ENCODE measurements at places on chromosomes 1 and 21.

DNA sequence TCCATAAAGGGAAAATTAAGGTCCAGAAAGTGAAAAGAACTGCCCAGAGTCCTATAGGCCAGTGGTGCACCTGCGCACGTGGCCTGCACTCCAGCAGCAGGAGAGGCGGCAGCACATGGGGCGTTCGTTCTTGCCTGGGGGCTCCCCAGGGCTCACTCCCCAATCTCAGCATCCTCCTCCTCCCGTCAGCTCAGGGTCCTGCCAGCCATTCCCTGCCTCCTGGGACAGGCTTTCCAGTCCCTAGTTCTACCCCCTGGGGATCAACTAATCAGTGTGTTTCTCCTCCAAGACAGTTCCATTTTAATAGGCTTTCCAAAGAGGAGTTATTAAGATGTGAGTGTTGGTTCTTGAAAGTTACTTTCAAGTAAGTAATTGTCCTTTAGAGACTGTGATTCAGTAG, 1.2 kb upstream of the A3GALT2 start:
- DNase-seq = no peak

DNA sequence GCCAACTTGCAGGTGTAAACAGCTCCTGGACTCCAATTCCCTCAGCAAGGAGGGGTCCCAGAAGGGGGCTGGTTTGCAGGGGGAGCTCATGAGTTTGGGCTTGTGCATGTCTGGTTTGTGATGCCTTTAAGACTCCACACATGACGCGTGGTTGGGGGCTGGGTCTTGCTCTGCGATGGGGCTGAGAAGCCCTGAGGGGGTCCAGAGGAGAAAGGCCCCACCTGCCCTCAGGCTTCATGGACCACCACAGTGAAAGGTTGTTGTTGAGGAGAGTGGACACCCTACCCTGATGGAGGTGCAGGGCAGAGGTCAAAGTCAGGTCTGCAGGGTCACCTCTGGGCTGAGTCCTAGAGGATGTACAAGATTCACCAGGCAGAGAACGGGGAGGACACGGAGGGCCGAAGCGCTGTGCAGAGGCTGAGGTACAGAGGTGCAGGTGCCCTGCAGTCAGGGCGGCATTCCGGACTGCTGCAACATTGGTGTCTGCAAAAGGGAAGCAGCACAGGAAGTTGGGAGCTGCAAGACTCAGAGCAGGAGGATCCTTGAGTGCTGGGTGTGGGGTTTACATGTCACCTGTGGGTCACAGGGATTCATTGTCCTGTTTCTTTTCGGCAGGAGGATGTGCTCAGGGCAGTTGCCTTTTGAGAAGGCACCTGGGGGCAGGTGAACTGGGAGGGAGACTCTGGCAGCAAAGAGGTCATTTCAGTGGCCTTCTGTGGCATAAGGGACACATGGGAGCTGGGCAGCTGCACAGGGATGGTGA, 399.4 kb downstream of the PTPRU start:
- no peak for DNase-seq

- DNase-seq = no peak
Measured at GRCh38 chr1:38138498-38139233, 92.1 kb upstream of the POU3F1 start.

GRCh38 chr21:34835526-34835925, 166.7 kb downstream of the CLIC6 start:
- no peak for DNase-seq

GRCh38 chr1:227891223-227891954, 56.3 kb downstream of the WNT9A start:
- no peak for DNase-seq

DNA sequence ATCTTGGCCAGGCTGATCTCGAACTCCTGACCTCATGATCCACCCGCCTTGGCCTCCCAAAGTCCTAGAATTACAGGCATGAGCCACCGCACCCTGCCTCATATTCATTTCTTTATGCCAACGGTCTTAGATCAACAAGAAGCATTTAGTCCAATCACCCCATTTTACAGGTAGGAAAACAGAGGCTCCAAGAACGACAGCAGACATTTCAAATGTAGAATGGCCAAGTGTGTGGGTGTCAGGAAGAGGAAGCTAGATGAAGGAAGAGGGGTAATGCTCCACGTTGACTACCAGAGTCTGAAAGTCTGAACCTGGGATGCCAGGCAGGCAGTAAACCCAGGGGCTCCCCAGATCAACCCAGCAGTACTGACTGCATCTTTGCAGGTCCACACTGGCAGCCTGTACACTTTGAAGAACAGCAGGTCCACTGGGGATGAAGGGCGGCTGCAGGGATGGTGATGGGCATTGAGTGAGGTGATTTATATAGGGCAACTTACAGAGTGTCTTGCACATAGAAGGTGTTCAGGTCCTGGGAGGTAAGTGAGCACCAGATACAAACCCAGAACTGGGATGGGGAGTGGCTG, 120.2 kb downstream of the EPHB2 start:
- DNase-seq = no peak

DNA sequence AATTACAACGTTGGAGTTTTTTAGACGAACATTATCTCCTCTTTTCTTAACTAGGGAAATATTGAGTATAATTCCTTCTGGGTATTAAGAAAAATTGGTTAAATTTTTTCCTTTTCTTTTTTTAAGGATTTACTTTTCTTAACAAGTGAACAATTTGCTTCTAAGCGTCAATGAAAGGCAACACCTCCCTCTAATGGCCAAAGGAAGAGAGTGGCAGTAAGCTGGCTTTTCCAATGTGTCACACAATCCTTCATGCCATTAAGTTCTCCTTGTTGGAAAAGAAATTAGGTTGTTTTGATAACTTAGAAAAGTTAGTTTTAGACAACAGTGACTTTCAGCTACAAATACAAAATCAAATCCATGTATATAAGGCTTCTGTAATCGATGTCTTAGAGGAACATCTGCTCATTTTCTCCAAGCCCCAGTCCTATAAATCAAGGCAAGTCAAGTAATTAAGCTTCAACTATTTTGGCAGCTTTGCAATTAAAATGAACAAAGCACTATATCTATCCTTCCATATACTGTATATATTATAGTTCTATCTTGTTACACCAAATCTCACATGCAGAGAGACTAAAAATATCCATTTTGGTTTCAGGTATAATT, 62.8 kb downstream of the EDEM3 start:
- DNase-seq = no peak

DNA sequence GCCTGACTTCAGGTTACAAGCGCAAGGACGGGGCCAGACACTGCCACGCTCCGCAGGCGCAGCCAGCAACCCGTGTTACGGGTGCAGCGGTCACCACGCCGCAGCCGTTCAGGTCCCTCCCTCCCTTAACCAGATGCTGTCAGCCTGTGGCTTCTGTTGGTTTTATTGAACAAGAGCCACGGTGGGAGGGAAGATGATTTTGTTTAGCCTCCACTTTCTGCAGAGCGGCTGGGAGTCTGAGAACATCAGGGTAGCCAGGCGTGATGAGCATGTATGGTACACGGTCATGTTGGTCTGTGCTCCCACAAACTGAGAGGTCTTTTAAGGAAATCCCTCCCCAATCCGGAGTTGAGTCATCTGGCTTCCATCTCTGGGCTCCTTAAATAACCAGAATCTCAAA, 18.5 kb upstream of the ADARB1 start:
- DNase-seq = no peak

DNA sequence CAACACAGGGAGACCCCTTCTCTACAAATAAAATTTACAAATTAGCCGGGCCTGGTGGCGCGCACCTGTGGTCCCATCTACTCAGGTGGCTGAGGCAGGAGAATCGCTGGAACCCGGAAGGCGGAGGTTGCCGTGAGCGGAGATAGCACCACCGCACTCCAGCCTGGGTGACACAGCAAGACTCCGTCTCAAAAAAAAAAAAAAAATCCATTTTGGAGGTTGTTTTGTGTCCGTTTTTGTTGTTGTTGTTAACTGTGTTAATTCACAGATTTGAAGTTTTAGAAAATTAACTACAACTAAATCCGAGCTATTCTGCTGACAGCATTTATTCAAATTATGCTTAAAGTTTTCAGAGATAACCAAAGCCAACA, 618 bp downstream of the CLCC1 start:
- DNase-seq = no peak

- DNase-seq = no peak
Measured at GRCh38 chr1:169697755-169698154, 13.7 kb downstream of the SELL start.

DNA sequence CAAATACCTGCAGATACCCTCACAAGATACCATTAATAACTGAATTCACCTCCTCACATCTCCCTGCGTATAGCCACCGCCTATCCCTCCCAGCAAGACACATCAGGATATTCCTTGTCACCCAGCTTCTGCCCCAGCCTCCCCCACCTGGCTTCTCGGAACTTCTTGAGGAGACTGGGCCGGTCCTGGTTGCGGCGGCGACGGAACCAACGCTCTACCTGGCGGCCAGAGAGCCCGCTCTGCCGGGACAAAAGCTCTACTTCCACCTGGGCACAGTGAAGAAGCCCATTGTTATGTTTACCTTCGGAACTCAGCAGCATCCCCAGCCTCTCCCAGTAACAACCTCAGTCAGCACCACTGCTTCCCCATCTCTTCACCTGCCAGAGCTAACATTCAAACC, 6.7 kb downstream of the CERS2 start:
- DNase-seq = no peak

DNA sequence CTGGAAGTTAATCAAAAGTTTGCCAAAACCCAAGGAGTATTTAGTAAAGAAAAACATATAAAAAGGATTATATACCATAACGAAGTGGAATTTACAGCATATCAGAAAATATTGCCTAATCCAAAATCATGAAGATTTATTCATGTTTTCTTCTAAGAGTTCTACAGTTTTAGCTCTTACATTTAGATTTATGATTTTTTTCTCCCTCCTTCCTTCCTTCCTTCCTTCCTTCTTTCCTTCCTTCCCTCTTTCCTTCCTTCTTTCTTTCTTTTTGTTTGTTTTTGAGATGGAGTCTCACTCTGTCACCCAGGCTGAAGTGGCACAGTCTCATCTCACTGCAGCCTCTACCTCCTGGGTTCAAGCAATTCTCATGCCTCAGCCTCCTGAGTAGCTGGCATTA, 15.7 kb upstream of the PRSS38 start:
- DNase-seq = no peak

- no peak for DNase-seq
Measured at GRCh38 chr1:115969509-115969908, 6.8 kb upstream of the SLC22A15 start.

- no peak for DNase-seq
Measured at GRCh38 chr1:91779548-91780021, 106.4 kb downstream of the TGFBR3 start.

DNA sequence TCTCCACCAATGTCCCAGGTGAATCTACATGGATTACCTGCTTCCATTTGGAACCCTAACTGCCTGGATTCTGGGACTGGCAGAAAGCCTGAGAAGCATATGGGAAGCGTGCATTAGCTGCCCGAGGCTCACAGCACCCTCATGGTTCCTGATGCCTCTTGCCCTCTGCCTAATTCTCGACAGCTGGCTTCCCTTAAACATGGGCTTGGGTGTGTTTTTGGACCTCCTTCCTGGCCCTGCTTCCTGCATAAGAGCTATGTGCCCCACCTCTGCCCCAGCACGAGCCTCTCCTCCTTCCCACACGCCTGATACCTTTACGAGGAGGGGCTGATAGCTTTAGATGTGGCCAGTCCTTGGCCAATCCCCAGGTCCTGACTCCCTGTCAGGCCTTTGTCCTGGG, 152.4 kb upstream of the HMGB4 start:
- DNase-seq = no peak

DNA sequence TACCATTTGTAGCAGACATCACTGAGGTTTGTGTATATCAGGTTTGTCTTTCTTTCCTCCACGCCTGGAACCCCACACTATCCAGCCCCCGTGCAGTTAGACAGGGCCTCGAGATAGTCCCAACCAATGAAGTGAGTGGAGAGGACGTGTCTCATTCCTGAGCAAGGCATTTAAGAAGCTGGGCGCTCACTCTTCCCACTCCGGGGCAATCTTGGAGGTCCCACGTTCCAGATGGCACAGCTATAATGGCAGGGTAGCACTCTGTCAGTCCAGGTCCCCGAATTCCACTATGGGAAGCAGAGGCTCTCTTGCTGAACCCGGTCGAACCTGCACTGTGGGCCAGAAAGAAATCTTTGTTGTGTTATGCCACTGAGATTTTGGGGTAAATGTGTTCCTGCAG, 57.3 kb upstream of the CSF3R start:
- no peak for DNase-seq

DNA sequence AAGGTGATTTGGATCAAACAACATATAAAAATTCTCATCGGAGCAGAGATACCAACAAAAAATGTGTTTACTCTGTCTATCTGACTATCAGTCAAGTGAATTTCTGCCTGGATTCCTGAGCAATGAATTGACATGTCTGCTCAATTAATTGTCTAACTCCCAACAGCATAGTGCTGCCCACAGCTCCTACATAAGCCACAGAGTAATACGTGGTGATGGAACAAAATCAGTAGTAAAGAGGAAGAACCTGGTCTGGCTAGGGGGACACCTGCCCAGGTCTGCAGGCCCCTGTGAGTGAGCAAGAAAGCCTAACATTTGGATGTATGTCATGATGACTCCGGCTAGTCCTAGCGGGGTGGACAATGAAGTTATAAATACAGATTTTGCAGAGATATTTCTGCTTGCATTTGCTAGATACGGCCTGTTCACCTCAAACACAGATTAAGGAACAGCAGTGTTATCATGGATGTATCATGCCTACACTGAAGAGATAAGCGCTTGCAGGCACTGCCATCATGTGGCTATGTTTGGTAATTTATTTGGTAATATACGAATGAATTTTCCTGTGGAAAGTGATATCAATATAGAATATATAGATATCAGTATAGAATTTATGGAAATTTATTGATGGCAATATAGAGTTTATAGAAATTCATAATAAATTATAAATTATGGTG, 69.6 kb upstream of the LRRC8B start:
- DNase-seq = no peak

DNA sequence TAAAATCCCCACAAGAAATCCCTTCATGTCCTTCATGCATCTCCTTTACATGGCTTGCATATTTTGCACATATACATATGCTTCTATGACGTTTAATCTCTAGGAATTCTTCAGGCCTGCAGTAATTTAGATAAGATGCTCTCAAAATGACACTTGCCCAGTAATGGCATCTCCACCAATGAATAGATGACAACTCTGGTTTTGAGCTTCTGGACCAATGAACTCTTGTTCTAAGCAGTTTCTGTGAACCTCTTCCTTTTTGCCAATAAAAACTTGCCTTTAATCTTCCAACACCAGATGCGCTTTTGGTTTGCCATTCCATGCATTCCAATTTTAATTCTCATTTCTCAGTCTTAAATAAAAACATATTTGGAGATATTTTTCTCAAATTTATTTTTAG, 189.8 kb upstream of the OLFM3 start:
- DNase-seq = no peak

DNA sequence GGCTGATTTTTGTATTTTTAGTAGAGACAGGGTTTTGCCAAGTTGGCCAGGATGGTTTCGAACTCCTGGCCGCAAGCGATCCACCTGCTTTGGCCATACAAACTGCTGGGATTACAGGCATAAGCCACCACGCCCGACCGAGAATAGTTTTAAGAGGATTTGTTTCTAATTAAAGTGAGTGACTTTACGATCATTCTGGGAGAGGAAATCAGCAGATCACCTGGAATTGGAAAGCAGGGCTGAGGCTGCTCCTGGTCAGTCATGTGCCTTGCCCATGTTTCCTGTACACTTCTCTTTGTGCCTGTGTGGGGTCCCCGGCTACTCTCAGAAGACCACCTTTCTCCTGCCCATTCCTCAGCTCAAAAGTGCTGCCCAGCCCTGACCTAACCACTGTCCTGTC, 33.9 kb downstream of the ZBTB8B start:
- DNase-seq = no peak
